ENCODE measurements at places on chromosomes 7 and 10.

- DNase-seq = no peak
Observed at GRCh38 chr7:77239471-77239870, 39.9 kb upstream of the FGL2 start.

DNA sequence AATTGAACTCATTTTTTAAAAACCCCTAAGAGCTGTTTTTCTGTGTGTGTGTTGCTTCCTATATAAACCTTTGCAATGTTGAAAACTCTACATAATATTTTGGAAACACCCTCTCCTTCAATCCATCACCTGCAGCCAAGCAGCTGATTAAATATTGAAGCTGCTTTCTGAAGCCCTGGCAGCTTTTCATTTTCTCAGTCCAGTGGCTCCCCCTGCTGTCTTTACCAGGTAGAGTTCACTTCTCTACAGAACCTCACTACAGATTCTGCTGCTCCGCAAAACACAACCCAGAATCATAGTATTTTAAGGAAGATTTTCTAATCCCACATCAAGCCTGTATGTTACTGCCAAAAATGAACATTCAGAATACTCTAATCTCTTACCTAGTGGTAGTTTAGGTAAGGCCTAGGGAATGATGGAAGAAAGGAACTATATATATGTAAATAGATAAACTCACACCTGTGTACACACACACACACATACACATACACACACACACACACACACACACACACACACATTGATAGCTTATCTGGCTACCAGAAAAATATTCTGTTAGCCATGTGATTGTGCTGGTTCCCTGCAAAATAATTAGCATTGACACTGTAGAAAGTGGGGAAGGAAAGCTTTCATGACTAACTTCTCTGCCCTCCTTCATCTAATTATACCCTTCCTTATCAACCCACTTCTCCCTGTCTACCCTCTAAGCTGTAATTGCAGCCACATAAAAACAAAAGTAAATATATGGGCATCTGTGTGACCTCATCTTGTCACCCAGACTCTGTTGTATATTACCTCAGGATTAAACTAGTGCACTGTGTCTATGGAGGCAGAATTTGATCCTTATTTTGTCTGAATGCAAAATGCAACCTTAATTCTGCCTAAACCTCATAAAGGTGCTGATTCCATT, 229.5 kb upstream of the FZD1 start:
- no peak for DNase-seq

- no peak for DNase-seq
Observed at GRCh38 chr7:95686109-95686508, 86.2 kb upstream of the DYNC1I1 start.

- DNase-seq = no peak
Observed at GRCh38 chr7:11612737-11613136, 219.3 kb downstream of the THSD7A start.

GRCh38 chr10:120755771-120756170, 95.4 kb upstream of the WDR11 start:
- no peak for DNase-seq

DNA sequence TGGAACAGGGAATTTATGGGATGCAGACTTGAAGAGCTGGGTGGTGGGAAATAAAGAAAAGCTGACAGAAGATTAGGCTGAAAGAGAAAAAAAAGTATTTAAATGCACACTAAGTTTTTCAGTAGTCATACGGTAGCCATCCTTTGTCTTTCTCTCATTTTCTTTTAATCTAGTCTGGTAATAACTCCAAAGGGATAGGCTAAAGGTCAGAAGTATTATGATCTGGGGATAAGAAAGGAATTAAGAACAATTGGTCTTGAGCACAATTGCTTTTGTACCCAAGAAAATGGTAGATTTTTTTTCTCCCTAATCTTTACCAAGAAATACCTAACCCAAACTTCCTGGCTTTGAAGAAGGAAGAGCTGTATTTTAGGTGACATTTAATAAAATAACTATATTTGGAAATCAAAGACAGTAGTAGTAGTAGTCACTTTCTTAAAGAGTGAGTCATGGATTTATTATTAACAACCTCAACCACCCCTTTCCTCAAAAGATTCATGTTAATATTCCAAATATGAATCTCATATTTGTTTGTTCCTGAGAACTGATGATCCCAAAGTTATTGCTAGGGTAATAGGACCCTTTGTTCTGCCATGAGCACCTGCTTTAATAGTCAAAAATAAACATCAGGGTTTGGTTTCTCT, 120.2 kb upstream of the ODAD2 start:
- no peak for DNase-seq

DNA sequence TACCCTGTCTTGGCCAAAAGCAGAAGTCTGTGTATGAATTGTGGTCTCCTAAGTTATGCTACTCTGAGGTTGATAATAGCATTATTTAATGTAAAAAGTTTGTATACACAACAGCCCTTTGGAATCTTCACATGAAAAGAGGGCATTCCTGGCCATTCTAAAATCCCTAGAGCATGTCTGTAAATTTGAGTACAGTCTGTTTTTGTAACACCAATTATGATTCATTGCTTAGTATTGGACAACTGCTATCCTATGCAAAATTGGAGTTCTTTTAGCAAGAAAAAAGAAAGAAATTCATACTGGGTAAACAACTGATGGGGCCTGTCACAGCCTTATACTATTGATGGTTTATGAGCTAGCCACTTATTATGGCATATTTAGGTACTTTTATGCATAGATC, 10.2 kb downstream of the CUTC start:
- DNase-seq = no peak

GRCh38 chr10:19824381-19825342, 8.4 kb downstream of the PLXDC2 start:
- DNase-seq = no peak

DNA sequence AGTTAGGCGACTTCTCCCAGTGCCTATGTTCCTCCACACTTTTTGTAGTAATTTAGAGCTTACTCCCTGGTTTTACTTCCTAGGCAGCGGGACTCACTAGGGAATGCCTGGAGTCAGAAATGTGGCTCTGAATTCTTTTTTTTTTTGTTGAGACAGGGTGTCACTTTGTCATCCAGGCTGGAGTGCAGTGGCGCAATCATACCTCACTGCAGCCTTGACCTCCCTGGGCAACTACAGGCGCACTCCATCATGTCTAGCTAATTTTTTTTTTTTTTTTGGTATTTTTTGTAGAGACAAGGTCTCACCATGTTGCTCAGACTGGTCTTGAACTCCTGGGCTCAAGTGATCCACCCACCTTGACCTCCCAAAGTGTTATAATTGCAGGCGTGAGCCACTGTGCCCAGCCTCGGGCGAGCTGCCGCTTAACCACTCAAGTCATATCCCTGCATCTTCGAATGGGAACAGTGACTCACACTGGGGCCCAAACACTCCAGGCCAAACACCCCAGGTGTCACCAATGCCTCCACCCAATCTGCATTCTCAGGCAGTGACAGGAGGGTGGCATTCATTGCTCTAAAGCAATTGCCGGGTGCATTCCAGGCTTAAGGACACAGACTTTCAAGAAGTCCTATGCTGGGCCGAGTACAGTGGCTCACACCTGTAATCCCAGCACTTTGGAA, 19.6 kb downstream of the RGS10 start:
- no peak for DNase-seq

DNA sequence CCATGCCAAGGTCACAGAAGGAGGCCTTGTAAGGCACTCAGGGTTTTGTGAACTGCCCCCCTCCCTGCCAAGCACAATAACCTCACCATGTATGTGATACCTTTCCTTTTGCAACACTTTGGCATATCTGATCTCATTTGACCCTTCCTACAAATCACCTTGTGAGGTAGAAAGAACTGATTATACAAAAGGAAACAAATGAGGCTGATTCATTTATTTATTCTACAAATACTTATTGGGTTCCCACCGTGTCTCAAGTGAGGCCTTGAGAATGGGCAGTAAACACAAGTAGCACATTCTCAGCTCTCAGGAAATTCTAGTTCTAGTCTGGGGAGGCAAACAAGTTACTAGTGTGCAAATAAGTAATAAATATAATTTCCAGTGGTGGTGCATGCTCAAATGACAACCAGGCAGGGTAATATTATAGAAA, 19.6 kb downstream of the PLCE1 start:
- no peak for DNase-seq

DNA sequence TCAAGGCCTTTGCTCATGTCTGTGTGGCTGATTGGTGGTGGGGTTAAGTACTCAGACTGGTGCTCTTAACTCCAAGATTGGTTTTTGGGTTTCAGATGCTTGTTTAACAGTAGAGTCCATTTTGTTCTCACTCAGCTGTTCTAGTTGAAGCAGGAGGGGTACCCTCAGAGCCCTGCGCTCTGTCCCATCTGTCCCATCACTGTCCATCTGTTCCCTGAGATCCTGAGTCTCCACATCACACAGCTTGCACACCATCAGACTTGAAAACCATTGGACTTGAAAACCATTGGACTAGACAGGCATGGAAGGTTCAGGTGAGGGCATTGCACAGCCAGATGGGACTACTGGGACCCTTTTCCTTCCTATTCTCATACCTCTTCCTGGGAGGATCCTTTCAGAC, 39.3 kb downstream of the TMEM178B start:
- DNase-seq = no peak

GRCh38 chr10:87838650-87839049, 20.6 kb upstream of the ATAD1 start:
- no peak for DNase-seq

- DNase-seq = no peak
Observed at GRCh38 chr10:103501186-103501585, 7.7 kb downstream of the NEURL1 start.

- DNase-seq = no peak
Observed at GRCh38 chr7:29255906-29256692, 61.5 kb downstream of the CHN2 start.

- no peak for DNase-seq
Observed at GRCh38 chr10:59895629-59896116, 10.7 kb downstream of the CCDC6 start.

GRCh38 chr10:13840036-13840435, 253.3 kb downstream of the PRPF18 start:
- no peak for DNase-seq

DNA sequence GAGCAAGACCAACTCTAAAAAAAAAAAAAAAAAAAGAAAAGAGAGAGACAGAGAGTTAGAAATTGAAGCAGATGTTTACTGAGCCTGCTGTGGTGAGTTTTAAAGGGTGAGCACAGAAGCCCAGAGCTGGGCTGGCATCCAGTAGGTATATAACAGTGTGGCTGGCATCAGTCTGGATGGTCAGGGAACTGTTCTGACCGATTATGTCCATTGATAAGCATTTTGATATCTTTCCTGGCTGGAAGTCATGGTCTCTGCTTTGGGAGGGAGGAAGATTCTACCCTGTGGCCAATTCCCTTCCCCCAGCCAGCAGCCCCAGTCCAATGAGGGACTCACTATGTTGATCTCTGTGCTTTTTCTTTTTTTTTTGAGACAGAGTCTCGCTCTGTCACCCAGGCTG, 65.2 kb upstream of the PODXL start:
- no peak for DNase-seq

GRCh38 chr10:36087006-36088005, 445.2 kb upstream of the FZD8 start:
- DNase-seq = no peak

DNA sequence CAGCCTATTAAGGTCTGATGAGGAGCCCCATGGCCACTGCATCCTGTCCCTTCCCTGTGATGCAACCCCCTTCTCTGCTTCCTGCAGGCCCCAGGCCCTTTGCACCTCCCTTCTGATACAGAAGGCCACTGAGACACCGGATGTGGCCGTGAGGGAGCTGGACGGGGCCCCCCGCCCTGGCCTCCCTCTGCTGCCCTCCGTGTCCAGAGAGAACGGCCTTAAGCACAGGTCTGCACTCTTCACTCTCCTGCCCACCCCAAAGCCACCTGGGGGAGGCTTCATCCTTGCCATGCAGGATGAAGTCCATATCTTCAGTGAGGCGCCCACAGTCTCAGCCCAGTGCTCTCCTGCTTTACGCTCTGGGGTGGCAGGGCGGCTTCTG, 86.9 kb upstream of the GNA12 start:
- DNase-seq = no peak

DNA sequence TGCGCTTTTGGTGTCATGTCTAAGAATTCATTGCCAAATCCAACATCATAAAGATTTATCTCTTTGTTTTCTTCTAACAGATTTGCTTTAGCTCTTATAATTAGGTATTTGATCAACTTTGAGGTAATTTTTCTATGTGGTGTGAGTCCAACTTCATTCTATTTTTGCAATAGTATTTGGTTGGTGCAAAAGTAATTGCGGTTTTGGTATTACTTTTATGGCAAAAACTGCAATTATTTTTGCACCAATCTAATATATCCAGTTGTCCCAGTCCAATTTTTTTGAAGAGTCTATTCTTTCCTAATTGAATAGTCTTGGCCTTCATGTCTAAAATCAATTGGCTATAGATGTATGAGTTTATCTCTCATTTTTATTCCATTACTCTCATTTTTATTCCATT, 535.5 kb downstream of the ATRNL1 start:
- no peak for DNase-seq

GRCh38 chr7:128352636-128353035, 8.9 kb downstream of the PRRT4 start:
- no peak for DNase-seq

GRCh38 chr10:89391907-89392756, at the start of gene IFIT1:
Gene IFIT1, plus strand, starts transcription at chr10:89392623. Its CDS starts 90 bp downstream, at chr10:89392713.
- DNase-seq = no peak

DNA sequence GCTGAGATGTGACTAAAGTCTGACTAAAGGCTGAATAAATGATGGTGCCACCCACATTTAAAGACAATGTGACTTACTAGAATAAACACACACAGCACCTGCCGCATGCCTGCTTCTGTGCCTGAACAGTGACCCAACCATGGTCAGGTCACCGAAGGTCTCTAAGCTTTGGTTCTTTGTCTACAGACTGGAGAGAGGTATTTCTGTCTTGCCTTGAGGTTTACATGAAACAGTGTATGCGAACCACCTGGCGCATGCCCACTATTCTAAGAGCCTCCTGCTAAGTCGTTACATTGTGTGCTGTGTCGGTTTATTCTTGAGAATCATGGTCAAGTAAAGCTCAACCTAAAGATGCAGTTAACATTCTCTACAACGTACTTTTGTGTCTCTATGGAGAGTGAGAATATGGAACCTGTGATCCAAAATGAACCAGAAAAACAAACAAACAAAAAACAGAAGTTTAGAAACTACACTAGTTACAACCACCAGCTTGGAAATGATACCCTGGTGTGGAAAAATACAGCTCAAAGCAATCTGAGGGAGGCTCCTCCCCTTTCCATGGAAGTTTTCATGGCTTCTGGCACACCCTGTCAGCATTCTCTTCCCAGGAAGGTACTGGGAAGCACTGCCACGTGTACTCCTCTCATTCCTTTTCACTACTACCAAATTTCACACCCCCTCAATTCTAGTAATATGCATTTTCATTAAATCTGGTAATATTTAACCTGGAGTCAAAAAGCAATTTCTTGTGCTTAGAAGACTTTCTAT, 40.0 kb downstream of the VOPP1 start:
- no peak for DNase-seq

GRCh38 chr7:11191081-11191480, 217.4 kb downstream of the PHF14 start:
- DNase-seq = no peak

DNA sequence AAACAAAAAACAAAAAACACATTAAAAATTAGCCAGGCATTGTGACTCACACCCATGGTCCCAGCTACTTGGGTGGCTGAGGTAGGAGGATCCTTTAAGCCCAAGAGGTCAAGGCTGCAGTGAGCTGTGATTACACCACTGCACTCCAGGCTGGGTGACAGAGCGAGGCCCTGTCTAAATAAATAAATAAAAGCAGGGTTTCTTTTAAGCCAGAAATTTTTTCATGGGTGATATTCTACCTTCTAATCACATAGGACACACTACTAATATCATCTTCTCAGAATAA, 14.2 kb upstream of the SVIL start:
- DNase-seq = no peak

All from stimulated activated CD8-positive, alpha-beta memory T cell treated with anti-CD3 and anti-CD28 coated beads, Interleukin-15, amount 100 ng/mL, for 48 hours (primary cell).